Stimulated activated CD4-positive, alpha-beta T cell treated with anti-CD3 and anti-CD28 coated beads, Interleukin-1b, Interleukin-23, amount 100 ng/mL, for 24 hours (primary cell): ENCODE measurements at places on chromosomes 12 and 14.

DNA sequence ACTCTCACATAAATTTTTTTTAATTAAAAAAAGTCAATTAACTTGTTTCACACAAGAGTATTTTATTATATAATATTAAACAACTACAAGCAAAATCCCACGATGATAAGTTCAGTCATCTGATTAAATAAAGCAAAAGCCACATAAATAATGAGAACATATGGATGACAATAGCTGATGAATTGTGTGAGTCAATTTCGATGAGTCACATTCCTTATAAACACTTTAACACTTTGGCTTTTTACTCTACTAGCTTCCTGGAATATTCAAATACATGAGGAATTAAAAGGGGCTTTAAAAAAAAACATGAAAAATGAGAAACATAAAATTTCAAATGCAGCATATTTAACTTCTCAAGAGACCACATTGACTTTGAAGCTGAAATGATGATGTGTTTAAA is 95.3 kb downstream of the BCAT1 start:
- DNase-seq: no peak

GRCh38 chr12:84435682-84436081 is 476.9 kb downstream of the SLC6A15 start:
- DNase-seq: no peak

- no peak for DNase-seq
Measured at GRCh38 chr12:127785540-127785939, 481.4 kb upstream of the TMEM132C start.

DNA sequence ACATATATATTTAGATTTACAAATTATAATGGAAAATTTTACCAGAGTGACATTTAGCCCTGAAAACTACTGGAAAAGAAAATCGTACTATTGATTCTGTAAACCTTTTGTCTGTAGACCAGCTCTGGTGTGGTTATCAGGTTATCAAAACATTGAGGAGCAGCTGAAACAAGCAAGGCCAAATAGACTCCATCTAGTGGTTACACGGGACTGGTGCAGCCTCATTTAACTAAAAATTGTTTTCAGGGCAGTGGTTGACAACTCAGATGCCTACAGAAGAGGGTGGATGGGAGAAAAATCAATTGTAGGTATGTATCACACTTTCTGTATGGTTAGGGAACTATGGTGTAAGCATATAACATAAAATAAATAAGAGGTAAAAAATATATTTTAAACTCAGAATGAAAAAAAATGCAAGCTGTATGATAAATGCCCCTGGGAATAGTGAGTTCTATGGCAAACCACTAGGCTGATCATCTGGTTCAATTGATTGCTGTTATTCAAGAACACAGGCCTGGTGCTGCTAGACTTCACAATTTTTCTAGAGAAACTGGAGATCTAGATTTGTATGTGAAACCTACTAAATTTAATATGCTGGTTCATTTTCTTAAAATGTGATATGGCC is 51.2 kb downstream of the ACSS3 start:
- DNase-seq: no peak

GRCh38 chr12:108260969-108261368 is 78.1 kb downstream of the CMKLR1 start:
- DNase-seq: no peak

- peak; percentile 7 for DNase-seq
Measured at GRCh38 chr12:95473231-95473883, 595 bp upstream of the METAP2 start.

GRCh38 chr12:38350342-38351174 is 34.0 kb downstream of the ALG10B start:
- DNase-seq: no peak

DNA sequence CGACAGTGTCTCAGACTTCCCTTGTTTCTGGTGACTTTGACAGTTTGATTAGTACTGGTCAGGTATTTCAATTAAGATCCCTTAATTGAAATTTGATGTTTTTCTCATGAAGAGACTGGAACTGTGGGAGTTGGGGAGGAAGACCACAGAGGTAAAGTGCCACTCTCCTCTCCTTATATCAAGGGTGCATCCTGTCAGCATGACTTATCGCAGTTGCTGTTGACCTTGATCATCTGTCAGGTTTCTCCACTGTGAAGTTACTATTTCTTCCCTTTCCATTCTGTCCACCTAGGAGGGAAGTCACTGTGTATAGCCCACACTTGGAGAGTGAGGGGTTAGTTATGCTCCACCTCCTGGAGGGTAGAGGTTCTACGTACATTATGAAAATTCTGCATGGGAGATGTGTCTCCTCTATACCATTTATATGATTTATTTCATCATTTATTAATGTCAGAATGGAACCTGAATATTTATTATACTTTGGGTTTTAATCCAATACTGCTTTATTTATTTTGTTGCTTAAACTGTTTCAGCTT is 40.3 kb upstream of the SMOC1 start:
- DNase-seq: no peak

DNA sequence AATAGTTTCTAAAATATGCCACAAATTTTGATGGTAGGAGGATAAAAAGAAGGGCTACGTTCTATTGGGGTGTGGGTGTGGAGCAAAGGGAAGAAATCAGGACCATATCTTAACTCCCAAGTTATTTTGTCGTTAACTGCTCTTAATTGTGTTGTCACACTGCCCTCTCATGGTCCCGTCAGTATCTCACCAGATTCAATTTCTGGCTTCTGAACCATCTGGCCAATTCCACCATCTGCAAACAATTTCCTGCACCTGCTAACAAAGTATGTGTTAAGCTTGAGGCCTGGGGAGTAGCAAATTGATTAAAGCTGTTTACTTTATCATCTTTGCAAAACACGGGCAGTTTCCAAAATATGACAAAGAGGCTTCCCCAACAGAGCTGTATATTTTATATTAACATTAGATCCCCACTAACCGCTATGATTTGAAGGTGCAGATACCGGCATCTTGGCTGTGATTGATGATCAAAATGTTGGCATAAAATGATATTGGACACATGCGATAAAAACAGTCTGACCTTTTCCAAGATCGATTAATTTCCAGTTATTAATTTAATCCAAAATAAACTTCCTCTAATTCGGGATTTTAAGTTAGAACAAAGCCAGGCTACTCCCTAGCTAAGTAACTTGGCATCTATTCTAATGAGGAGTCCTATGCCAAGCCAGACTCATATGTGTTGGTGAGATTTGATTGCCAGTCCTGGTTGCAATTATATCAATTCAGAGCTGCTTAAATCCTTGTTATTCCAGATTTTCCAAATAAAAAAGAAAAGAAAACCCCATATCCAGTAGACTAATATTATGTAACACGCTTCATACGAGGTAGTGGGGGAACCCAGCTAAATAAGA is 6.9 kb upstream of the DNM1L start:
- DNase-seq: no peak
